Activated CD8-positive, alpha-beta memory T cell treated with anti-CD3 and anti-CD28 coated beads, Interleukin-2, amount 50 U/mL, for 4 hours (primary cell): ENCODE measurements at places on chromosomes 13 and 19.
A peak's percentile ranks its signal among the peaks of the same experiment; 100 is the strongest.

GRCh38 chr19:42276821-42277220, 7.8 kb downstream of the CIC start:
- no peak for DNase-seq

DNA sequence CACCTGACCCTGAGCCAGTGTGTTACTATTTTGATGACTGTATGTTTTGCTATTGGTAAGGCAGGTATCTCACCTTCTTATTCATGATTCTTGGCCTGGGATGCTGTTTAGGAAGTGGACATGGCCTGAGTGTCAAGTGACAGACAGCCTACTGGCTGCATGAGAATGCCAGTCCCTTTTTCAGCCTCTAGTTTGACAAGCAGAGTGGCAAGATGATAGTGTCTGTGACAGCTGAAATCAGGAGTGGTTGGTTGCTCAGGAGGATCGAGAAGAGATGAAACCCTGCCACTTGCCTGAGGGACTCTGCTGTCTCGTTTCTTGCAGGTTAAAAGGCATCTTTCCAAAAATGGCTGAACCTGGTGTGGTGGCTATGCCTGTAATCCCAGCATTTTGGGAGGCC, 7.1 kb upstream of the ELOF1 start:
- no peak for DNase-seq

DNA sequence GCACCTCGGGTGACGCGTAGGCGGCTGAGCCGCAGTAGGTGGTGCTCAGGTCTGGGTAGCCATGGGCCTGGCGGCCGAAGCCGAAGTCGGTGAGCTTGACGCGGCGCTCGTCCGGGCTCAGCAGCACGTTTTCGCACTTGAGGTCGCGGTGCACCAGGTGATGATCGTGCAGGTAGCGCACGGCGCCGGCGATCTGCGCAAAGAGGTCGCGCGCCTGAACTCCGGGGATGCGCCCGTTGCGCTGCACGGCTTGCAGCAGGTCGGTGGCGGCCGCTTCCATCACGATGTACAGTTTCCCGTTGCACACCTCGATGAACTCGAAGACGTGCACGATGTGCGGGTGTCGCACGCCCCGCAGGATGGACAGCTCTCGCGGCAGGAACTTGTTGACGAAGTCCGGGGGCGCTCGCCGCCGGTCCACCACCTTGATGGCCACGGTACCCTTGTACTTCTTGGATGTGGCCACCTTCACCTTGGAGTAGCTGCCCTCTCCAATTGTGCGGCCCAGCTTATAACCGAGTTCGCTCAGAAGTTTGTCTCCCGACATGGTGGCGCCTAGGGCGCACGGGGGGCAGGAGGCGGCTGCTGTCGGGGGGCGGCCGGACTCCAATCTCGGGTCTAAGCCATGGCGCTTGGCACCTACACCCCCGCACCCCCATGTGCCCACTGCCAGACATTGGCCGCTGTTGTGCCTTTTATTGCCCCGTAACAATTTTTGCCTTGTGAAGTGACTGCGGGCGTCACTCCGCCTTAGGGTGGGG, at the start of gene TSSK6:
TSS of gene TSSK6 (minus strand) at position 668 of the 761 bp plus-strand sequence. CDS start at position 547, 121 bp downstream.
- DNase-seq = no peak

DNA sequence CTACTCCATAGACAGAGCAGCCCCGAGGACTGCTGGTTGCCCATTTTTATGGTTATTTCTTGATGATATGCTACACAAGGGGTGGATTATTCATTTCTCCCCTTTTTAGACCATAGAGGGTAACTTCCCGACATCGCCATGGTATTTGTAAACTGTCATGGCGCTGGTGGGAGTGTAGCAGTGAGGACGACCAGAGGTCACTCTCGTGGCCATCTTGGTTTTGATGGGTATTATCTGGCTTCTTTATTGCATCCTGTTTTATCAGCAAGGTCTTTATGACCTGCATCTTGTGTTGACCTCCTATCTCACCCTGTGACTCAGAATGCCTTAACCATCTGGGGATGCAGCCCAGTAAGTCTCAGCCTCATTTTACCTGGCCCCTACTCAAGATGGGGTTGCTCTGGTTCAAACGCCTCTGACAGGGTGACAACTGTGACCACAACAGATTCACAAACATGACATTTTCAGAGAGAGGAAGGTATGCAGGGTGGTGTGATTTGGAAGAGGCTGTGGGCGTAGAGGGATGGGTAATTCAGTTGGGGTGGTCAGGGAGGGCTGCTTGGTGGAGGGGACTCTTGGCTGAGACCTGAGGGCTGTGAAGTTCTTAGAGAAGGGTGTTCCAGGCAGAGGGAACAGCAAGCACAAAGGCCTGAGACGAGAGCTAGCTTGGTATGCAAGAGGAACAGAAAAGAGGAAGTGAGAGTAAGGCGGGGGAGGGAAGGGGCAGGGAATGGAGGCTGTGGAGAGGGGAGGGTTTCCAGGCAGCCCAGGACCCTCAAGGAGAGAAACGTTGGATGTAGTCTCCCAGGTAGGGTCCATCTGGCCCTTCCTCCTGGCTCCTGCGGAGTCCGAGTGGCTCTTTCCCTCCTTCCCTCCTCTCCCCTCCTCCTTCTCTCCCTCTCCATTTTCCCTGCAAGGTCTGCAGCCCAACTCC, 23.5 kb downstream of the FAM187B start:
- DNase-seq = no peak

DNA sequence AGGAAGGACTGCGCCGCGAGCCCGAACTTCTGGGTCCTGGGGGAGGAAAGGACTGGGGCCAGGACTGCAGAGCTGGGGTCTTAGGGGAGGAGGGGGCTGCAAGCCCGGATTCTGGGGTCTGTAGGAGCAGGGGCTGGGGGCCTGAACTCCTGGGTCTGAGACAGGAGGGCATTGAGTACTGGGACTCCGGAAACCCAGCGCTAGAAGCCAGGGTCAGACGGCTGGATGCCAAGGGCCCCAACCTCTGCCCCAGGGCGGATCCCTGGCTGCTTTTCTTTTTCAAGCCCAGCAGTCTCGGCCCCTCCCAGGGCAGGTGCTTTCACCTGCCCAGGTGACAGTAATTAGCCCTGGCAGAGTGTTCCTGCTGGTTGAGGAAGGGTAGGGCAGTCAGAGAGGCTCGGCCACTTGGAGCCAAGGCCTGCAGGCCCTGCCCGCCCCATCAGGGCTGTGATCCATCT, 2.3 kb downstream of the MYH14 start:
- no peak for DNase-seq

DNA sequence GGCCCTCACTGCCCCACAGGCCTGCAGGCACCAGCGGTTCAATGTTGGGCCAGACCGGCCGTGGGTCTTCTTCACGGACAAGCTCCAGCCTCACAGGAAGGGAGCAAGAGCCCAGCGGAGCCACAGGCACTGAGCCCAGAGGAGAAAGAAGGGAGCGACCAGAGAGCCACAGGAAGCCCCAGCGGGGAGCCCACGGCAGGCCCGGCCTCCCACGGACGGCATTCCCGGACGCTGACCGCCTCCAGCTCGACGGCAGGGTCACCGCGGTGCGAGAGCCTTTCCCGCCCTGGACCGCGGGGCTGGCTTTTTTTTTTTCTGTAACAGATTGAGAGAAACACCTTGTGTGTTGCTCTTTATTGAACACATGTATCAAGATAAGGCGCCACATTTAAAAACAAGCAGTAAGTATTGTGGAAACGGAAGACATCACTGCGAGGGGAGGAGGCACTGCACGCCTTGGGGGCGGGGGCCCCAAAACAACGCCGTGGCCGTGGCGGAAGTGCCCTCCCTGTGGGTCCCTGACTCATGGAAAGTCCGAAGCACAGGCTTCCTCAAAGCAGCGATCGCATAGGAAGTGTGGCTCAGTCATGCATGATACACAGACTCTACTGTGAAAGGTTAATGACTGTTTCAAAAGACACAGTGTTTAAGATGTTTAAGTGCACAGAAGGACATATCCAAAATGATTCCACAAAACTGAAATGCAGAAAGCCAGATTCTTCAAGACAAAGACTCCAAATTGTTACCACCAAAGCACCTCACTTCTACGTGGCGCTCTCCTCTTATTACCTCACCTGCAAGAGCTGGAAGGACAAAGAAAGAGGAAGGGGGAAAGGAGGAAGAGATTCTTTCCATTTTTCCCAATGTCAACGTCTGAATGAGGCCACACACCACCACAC, 3.5 kb downstream of the RASA3 start:
- DNase-seq = peak; percentile 94

GRCh38 chr19:46907880-46908279, 47.1 kb downstream of the ARHGAP35 start:
- DNase-seq = no peak

GRCh38 chr13:33547035-33547434, 261.5 kb upstream of the STARD13 start:
- DNase-seq = no peak

DNA sequence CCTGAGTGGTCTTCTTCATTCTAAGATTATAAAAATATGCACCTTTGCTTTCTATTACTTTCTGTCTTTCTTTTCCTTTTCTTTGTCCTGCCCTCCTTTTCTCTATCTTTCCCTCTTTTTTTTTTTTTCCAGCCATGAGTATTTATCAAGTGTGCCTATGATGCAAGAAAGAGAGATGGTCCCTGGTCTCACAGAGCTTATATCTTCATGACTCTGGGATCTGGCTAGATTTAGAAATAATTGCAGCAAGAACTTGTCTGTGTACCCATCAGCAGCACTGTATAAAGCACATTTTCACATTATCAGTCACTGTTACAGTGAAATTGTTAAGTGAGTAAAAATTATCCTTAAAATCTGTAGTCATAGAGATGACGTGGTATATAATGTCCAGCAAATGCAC, 31.6 kb upstream of the GAS6 start:
- DNase-seq = no peak

- no peak for DNase-seq
Measured at GRCh38 chr19:3249408-3249807, 24.9 kb downstream of the CELF5 start.

GRCh38 chr13:99415014-99415650, 86.1 kb upstream of the TM9SF2 start:
- no peak for DNase-seq

DNA sequence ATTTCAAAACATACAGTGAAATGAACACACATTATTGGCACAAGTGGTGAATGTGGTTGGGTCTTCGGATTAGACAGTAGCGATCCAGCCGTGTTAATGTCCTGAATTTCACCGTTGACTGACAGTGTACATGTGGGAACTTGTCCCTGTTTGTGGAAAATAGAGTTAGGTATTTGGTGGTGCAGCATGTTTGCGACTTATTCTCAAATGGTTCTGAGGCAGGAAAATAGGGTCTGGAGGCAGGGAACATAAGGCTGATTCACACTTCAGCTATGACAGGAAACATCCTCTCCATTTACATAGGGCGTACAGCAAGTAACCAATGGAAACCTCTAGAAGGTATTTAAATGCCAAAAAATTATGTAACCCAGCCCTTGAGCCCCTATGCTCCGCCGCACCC, 4.2 kb downstream of the LGALS7B start:
- no peak for DNase-seq

- no peak for DNase-seq
Measured at GRCh38 chr13:42971691-42972347, 20.2 kb downstream of the EPSTI1 start.

- DNase-seq = no peak
Measured at GRCh38 chr19:53161123-53161522, 2.3 kb upstream of the ZNF347 start.

- no peak for DNase-seq
Measured at GRCh38 chr13:107554460-107554859, 660.9 kb downstream of the LIG4 start.

DNA sequence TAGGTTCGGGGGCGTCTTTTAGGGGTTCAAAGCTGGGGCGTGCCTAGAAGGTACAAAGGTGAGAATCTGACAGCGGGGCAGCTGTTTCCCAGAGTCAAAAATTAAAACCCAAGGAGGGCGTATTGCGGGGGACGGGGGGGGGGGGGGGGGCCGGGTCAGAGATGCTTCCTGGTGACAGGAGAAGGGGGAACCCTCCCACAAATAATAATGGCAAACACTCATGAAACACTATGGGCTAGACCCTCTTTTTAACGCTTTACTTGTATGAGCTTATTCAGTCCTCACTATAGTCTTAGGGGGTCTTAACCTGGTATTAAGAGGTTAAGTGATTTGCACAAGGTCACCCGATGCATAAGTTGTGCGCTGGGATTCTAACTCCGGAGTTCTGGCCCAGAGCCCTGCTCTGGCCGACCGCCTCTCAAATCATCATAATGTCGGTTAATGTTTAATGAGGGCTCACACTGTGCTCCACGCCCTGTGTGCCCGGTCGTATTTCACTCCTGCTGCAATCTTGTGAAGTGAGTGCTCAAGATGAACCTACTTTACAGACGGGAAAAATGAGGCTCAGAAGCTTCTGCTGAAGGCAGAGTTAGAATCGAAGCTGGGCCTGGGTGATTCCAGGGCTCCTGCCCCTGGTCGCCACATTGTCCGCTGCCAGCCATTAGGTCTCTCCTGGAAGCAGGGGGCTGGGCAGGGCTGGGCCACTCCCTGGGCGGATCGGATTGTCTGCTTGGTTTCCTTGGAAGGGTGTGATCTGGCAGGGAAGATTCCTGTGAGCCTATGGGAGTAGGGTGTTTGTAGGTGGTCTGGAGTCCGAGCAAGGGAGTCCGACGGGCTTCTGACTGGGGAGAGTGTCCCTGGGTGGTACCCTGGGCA, 964 bp downstream of the PAK4 start:
- DNase-seq = no peak

GRCh38 chr19:4414144-4414799, 11.8 kb downstream of the CHAF1A start:
- no peak for DNase-seq

GRCh38 chr19:30327331-30327730, 44.9 kb upstream of the ZNF536 start:
- DNase-seq = no peak

GRCh38 chr13:73967397-73968165, 166.6 kb downstream of the KLF12 start:
- no peak for DNase-seq

GRCh38 chr13:49356223-49356622, 87.6 kb downstream of the CAB39L start:
- DNase-seq = no peak

GRCh38 chr19:46624958-46625661, at the start of gene PTGIR:
PTGIR (minus strand) TSS chr19:46625089; CDS start chr19:46624225, 864 bp downstream.
- no peak for DNase-seq

DNA sequence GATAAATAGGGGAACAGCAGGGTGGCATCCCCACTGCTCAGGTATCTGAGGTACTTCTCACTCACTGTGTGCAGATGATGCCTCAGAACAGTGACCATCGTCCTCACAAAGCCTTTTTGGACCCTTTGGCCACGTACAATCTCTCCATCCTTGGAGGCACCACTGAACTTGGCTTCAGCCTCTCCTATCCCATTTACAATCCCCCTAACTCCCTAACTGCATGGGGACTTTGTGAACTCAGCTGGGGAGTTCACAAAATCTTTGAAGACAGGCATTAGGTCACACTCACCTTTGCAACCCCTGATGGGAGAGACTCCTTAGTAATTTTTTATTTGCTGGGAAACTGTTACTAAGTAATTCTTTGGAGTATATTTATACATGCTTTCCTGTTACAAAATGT, 60.8 kb downstream of the TBC1D4 start:
- DNase-seq = no peak
